ENCODE measurements at places on chromosomes 3 and 15. TPM values are rescaled to one million over a fixed set of nuclear protein-coding genes. Genes with fewer than 3 reads are reported as not detected.

AHSG gene
- not detected for total RNA-seq

LHFPL4 gene
- not detected for total RNA-seq

LEKR1 gene
- 2.9 TPM for total RNA-seq

DNA sequence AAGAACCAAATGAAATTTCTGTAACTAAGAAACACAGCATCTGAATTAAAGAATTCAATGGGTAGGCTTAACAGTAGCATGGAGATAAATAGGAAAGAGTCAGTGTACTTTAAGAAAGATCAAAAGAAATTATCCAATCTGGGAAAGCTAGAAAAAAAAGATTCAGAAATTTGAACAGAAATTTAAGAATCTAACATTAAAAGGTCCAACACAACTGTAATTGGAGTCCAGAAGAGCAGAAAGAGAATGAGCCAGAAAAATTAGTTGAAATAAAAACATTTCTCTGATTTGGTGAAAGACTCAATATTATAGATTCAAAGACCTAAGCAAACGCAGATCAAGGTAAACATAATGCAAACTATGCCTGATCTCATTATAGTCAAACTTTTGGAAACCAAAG lies 187.1 kb downstream of the C3orf38 start:
- no peak for DNase-seq

- DNase-seq = no peak
Observed at GRCh38 chr3:176855901-176856486, 341.3 kb downstream of the TBL1XR1 start.

ECE2 gene
- total RNA-seq = not detected

Data from activated B cell treated with CpG ODN at 0.5 μM for 24 hours (primary cell).